Pericardium fibroblast (primary cell): ENCODE measurements at places on chromosomes 16 and 17. TPM values are rescaled to one million over a fixed set of nuclear protein-coding genes. Genes with fewer than 3 reads are reported as not detected.

The HAGH gene
- total RNA-seq, result 16.1 and 36.5 TPM in 2 replicates

The MFAP4 gene
- 452 and 638 TPM in 2 replicates for total RNA-seq

The ADAMTS18 gene
- 0.82 and 1.9 TPM in 2 replicates for total RNA-seq

The FBXO39 gene
- total RNA-seq, result 0.94 TPM in 1 of 2 replicates, not detected in the other

The SDR42E2 gene
- total RNA-seq, result not detected in 2 replicates

The AANAT gene
- total RNA-seq, result 0.43 TPM in 1 of 2 replicates, not detected in the other

The SDR42E1 gene
- under 0.01 TPM in 1 of 2 replicates, not detected in the other for total RNA-seq

The OGFOD3 gene
- total RNA-seq, result 24.5 and 32.1 TPM in 2 replicates

The GJD3 gene
- total RNA-seq, result 1.4 and 6.9 TPM in 2 replicates

The SPAG9 gene
- 40.8 and 41.9 TPM in 2 replicates for total RNA-seq

The CDH13 gene
- 26.6 and 50.9 TPM in 2 replicates for total RNA-seq

The NKD1 gene
- total RNA-seq, result 2.6 and 6.3 TPM in 2 replicates

The CHST4 gene
- total RNA-seq, result not detected in 2 replicates

The MT1F gene
- 2.0 TPM in 1 of 2 replicates, not detected in the other for total RNA-seq

The ITGB3 gene
- 3.7 and 11.1 TPM in 2 replicates for total RNA-seq

The MSLN gene
- 1.6 and 2.0 TPM in 2 replicates for total RNA-seq

The KDM8 gene
- 2.4 and 2.6 TPM in 2 replicates for total RNA-seq

The GP1BA gene
- not detected in 2 replicates for total RNA-seq

The SLC6A2 gene
- not detected in 2 replicates for total RNA-seq

The SERPINF2 gene
- total RNA-seq, result 0.35 and 1.9 TPM in 2 replicates

The BCL6B gene
- total RNA-seq, result 0.35 and 2.2 TPM in 2 replicates

The SP6 gene
- 0.26 TPM in 1 of 2 replicates, not detected in the other for total RNA-seq

The FAM222B gene
- 7.3 and 10.5 TPM in 2 replicates for total RNA-seq

The MYH2 gene
- 3.5 TPM in 1 of 2 replicates, not detected in the other for total RNA-seq

The ABCC11 gene
- under 0.01 TPM in 1 of 2 replicates, not detected in the other for total RNA-seq

The MMP25 gene
- total RNA-seq, result under 0.01 TPM in 1 of 2 replicates, not detected in the other

The PLLP gene
- 0.17 and 2.1 TPM in 2 replicates for total RNA-seq

The SLC9A5 gene
- total RNA-seq, result 0.58 and 0.60 TPM in 2 replicates

The RCVRN gene
- total RNA-seq, result not detected in 2 replicates

The CES5A gene
- not detected in 2 replicates for total RNA-seq

The PRR29 gene
- 0.82 and 3.8 TPM in 2 replicates for total RNA-seq
